ENCODE measurements at places on chromosomes 7 and 10. TPM values are rescaled to one million over a fixed set of nuclear protein-coding genes. Genes with fewer than 3 reads are reported as not detected.

DPYSL4 gene
- total RNA-seq: 19.7 TPM

HECW1 gene
- 17.2 TPM for total RNA-seq

HOXA11 gene
- 0.68 TPM for total RNA-seq

CPVL gene
- 0.37 TPM for total RNA-seq

ZCCHC24 gene
- total RNA-seq: 2.6 TPM

TET1 gene
- 0.90 TPM for total RNA-seq

GOLGA7B gene
- total RNA-seq: 3.8 TPM

CYP2C8 gene
- total RNA-seq: not detected

CPA2 gene
- 0.30 TPM for total RNA-seq

TRIL gene
- total RNA-seq: not detected

KIAA1549 gene
- 5.9 TPM for total RNA-seq

COL13A1 gene
- total RNA-seq: 0.30 TPM

PDZD7 gene
- total RNA-seq: 0.67 TPM

HNRNPA2B1 gene
- total RNA-seq: 1,094 TPM

TRIM50 gene
- not detected for total RNA-seq

CTAGE6 gene
- total RNA-seq: not detected

SFTPA1 gene
- total RNA-seq: not detected

PNLIP gene
- total RNA-seq: not detected

ANXA8L1 gene
- total RNA-seq: 127 TPM

MAGI2 gene
- 0.48 TPM for total RNA-seq

OR13A1 gene
- total RNA-seq: 0.05 TPM

AKR1D1 gene
- total RNA-seq: not detected

PSD gene
- total RNA-seq: 0.31 TPM

CCDC6 gene
- total RNA-seq: 39.6 TPM

INA gene
- 20.0 TPM for total RNA-seq

ZNF736 gene
- total RNA-seq: 0.07 TPM

HTR5A gene
- total RNA-seq: not detected

ANXA7 gene
- 130 TPM for total RNA-seq

RET gene
- total RNA-seq: 0.36 TPM

CRYGN gene
- not detected for total RNA-seq

MINDY4 gene
- total RNA-seq: 2.3 TPM

TUBAL3 gene
- total RNA-seq: 0.21 TPM

LRRC18 gene
- total RNA-seq: not detected

SUN3 gene
- 0.09 TPM for total RNA-seq

HPSE2 gene
- total RNA-seq: not detected

BICC1 gene
- total RNA-seq: 17.1 TPM
